ENCODE measurements at places on chromosomes 4 and X.

DNA sequence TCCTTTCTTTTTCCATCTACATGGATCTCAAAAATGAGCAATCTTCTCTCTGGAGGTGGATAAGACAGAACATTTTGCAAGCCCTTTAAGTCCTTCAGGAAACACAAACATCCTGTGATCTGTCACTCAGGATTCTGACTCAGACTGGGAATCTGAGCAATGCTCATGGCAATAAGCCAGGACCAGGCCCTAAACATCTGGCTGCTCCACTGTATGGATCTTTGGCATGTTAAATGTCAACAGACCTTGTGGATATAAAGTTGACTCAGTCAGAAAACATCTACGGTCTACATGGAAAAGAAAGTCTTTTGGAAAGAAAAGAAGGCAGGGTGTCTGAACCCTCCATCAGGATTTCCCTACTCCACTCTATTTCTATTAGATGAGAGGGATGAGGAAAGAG lies 17.8 kb upstream of the CHIC2 start:
- DNase-seq, result peak; percentile 16

- DNase-seq, result no peak
Observed at GRCh38 chr4:135510582-135510981, 1309.0 kb upstream of the PABPC4L start.

- DNase-seq, result no peak
Observed at GRCh38 chr4:136203199-136203598, 1329.1 kb downstream of the PCDH18 start.

DNA sequence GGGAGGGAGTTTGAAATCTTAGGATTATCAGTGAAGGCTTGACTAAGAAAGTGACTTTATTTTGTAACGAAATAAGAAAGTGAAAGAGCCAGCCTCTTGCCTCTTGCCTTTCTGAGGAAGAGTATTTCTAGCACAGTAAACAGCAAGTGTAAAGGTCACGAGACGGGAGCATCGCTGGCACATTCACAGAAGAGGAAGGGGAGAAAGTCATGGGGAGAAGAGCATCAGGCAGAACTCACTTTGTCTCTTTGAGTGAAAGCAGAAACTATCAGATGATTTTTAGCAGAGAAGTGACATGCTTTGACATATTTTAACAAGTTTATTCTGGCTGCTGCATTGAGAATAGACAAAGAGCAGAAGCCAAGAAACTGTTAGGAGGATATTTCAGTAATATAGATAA lies 313.8 kb downstream of the CAMK2D start:
- no peak for DNase-seq

- no peak for DNase-seq
Observed at GRCh38 chrX:46226422-46226821, 318.8 kb downstream of the ZNF674 start.

- DNase-seq, result peak; percentile 93
Observed at GRCh38 chr4:112563431-112564200, 47.6 kb upstream of the NEUROG2 start.

- no peak for DNase-seq
Observed at GRCh38 chr4:56641494-56642051, 39.5 kb downstream of the HOPX start.

DNA sequence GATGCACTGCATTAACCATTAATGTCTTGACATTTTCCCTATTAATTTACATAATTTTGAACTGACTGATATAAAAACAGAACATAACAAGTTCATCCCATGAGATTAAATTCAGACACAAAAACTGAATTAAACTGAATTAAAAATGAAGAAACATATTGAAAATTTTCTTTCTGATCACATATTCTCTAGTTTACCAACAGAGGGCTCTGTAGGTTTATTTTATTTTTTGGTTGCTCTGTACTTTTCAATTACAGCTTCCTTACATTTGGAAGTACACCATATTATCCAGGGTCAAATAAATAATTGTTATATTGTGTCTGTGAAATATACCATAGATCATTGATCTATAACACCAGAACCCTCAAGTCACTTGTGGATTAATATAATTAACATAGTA lies 27.3 kb upstream of the CT83 start:
- peak; percentile 3 for DNase-seq

DNA sequence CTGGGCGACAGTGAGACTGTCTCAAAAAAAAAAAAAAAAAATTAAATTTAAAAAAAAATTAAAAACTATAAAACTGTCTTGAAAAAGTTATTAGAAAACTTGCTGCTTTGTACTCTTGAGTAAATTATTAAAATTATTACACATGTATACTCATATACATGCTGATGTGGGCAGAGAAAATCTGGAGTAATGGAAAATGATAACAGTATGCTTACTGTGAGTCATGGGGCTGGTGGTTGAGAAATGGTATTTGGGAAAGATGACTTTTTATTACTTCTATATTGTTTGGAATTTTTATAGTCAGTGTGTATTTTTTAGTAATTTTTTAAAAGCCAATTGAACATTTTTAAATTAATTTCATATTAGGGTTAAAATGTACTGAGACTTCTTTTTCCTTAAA lies 7.5 kb downstream of the YY2 start:
- no peak for DNase-seq

GRCh38 chrX:7689791-7690412 lies 153.1 kb upstream of the VCX start:
- no peak for DNase-seq

DNA sequence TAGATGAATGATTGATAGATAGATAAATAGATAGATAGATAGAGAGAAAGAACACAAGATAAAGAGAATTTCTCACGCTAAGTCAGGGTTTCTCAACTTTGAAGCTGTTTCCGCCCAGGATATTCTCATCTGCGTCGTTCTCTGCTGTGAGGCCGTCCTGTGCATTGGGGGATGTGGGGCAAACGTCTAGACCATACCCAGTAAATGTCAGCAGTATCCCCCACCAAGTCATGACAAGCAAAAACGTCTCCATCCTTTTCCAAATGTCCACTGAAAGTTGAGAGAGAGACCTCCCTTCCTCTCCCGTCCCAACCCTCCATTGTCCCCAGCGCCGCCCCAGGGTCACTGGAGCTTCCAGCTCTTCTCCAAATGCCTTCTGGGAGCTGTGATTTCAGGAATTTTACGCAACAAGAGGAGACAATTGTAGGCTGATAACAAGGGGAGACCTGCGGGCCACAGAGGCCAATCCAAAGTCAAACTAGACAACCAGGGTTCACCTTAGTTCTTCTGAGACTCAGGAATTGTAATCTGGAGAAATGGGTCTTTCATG lies 8.9 kb upstream of the CRLF2 start:
- no peak for DNase-seq

- DNase-seq, result peak; percentile 48
Observed at GRCh38 chr4:51851937-51852290, 9.0 kb downstream of the DCUN1D4 start.

GRCh38 chr4:120557372-120557771 lies 365.2 kb downstream of the PRDM5 start:
- no peak for DNase-seq

DNA sequence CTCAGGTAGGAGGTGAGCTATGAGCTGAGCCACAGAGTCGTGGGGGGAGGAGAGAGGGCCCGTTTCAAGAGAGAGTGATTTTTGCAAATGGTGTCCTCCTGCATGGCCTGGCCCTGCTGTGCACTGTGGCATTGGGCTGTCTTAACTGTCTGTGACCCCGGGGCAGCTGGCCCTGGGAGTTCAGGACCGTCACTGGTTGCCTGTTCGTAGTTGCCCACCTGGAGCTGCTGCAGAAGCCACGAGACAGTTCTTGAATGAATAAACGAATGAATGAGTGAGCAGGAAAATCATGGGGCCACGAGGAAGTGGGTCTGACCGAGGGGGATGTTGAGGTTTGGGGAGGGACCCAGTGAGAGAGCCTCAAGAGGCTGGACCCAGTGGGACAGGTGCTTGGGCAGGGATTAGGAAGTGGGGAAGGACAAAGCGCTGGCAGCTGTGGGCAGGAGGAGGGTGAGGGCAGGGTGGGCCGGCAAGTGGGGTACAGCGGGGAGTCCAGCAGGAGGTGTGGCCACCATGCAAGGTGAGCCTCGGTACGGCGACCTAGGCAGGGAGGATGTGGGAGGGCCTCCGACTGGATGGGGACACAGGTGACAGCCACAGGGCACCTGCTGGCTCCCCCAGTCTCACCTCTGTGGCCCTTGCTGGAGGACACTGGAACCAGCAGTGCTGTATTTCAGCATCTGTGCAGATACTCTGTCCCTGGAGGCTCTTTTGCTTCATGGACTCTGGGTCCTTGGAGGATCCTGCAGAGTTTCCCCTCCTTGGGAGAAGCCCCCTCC lies 10.2 kb downstream of the RGS12 start:
- DNase-seq, result no peak

GRCh38 chr4:25970226-25970675 lies 56.2 kb downstream of the SMIM20 start:
- peak; percentile 24 for DNase-seq

DNA sequence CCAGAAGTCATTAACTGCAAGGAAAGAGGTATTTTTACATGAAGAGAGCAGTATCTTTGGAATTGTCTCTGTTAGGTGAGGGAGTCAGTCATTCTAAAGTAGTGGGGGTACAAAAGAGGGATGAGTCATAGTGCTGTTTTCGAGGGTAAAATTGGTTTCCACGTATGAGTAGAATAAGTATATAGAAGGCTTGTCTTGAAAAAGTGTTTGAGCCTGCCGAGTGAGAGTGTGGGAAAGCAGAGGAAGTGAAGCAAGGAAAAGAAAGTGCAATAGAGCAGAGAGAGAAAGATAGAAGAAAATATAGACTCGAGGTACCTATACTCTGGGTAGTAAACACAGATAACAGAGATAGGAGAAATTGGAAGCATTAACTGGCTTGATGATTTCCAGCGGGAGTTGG lies 696.4 kb downstream of the DMD start:
- no peak for DNase-seq

DNA sequence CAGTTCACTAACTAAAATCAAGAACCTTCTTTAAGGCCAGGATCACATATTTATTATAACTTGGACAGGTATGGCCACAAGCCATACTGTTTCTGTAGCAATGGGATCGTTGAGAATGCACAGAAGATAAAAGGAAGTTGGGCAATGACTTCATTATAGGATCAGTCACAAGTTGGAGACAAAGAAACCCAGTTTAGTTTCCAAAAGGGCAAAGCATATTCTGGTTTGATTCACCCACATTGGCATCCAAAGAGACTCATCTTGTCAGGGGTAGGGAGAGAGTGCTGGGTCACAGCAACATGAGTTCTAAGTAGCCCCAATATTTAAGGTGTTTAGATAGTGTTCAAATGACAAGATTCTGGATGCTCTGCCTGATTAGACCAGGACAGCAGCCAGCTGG lies 317.1 kb upstream of the GALNT7 start:
- DNase-seq, result no peak

- no peak for DNase-seq
Observed at GRCh38 chr4:113436360-113436759, 325.2 kb downstream of the CAMK2D start.

DNA sequence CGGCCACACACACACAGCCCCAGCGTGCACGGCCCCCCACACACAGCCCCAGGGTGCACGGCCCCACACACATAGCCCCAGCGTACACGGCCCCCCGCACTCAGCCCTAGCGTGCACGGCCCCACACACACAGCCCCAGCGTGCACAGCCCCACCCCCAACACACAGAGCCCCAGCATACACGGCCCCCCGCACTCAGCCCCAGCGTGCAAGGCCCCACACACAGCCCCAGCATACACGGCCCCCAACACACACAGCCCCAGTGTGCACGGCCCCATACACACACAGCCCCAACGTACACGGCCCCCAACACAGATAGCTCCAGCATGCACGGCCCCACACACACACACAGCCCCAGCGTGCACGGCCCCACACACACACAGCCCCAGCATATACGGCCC lies 17.6 kb downstream of the GAK start:
- no peak for DNase-seq

DNA sequence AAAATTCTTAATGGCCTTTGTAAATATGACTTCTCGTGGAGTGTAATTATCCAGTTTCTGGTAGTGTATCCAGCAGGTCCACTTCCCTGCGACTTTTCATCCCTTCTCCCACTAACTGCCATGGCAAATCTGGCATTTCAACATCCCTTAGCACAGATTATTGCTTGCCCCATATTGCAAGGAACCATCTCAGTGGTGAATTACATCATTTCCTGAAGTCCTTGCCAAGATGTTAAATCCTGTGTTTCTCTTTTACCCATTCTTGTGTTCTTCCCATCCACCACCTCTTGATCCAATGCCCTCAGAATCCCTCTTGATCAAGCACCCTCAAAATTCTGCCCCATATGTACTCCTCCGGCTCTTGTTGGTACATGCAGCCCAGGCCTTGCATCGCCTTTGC lies 88.1 kb upstream of the ZNF81 start:
- no peak for DNase-seq

DNA sequence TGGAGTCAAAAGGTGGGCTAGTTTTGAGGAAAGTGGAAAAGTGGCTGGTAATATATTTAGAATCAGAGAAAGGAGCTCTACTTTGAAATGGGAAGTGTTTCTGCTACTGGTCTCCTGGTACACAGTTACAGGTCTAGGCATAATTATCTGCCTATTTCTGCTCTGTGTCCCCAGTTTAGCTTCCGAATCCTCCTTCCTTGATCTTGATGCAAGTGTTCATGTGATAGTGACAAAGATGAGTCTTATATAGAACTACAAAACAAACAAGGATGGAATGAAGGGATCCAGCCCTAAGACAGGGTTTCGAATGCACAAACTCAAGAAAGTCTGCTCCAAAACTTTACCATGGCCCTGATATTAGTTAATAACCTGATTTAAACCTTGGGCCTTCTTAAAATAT lies 580.2 kb downstream of the INPP4B start:
- DNase-seq, result no peak

DNA sequence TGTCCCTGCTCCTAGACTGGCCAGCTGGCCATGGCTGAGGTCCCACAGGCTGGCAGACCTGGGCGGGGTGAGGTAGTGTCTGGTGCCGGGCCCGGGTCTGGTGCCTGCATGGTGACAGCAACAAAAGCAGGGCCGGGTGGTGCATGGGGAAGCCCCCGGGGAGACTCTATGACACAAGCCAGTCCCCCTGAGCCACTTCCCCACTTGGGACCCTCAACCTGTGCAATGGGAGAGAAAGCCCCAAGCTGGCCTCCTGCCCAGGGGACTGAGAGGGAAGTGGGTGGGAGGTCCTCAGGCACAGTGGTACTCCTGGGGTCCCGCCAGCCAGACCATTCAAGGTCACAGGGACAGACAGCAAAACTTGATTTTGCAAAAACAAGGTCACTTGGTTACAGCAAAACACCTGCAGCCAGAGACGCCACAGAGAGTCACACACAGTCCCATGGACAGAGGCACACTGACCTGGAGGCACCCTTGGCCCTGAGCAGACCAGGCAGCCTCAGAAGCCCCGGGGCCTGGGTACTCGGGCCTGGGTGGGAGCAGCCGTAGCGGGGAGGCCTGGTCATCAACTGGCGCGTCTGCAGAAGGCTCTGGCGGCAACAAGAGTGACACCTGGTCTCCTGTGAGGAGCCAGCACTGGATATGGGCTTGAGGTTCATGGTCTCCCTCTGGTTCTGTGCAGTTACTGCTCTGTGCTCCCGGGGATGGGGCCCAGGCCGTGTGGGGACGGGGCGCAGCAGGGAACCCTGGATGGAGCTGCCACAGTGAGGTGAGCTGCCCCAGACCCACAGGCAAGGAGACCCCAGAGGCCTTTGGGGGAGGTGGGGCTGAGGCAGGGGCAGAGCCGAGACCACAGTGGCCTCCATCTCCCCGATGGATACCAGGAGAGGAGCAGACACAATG lies 60.6 kb downstream of the HTRA3 start:
- no peak for DNase-seq

Data from NCI-H82 (cell line).